ENCODE measurements at places on chromosomes 3 and 15.
A peak's percentile ranks its signal among the peaks of the same experiment; 100 is the strongest.

- DNase-seq: no peak
Observed at GRCh38 chr15:36291501-36291900, 287.9 kb upstream of the CDIN1 start.

GRCh38 chr15:101242160-101242998, 9.5 kb downstream of the CHSY1 start:
- DNase-seq: peak; percentile 84

DNA sequence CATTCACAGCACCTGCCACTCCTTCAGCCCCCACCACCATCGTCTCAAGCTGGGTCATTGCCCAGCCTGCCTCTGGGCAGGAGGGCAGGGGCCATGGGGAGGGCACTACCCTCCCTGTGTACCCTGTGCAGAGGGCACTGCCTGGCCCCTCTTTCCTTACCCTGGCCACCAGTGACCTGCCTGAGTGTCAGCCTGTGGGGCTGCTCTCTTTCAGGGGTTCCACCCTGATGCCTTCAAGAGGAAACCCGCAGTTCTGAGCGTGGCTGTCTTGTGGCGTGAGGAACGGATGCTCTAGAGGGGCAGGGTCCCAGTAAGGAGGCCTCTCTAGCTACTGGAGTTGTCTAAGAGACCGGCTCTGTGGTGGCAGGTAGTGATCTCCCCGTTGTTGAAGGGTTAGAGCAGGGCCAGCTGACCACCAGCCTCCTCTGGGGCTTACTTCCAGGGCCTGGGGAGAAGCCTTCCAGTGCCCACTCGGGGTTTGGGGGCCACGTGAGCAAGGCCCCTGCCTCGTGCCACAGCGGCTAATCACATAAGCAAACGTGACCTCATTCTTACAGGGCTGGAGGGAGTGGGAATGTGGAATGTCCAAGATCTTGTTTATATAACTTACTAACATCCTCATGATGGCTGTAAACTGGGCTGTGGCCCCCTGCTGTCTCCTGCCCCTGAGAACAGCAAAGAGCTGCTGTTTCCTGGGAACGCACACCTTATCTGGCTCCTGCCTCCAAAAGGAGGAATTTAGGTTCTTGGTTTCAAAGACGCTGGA, 31.4 kb upstream of the SEC13 start:
- DNase-seq: no peak

- no peak for DNase-seq
Observed at GRCh38 chr15:51333571-51333970, 4.8 kb downstream of the CYP19A1 start.

DNA sequence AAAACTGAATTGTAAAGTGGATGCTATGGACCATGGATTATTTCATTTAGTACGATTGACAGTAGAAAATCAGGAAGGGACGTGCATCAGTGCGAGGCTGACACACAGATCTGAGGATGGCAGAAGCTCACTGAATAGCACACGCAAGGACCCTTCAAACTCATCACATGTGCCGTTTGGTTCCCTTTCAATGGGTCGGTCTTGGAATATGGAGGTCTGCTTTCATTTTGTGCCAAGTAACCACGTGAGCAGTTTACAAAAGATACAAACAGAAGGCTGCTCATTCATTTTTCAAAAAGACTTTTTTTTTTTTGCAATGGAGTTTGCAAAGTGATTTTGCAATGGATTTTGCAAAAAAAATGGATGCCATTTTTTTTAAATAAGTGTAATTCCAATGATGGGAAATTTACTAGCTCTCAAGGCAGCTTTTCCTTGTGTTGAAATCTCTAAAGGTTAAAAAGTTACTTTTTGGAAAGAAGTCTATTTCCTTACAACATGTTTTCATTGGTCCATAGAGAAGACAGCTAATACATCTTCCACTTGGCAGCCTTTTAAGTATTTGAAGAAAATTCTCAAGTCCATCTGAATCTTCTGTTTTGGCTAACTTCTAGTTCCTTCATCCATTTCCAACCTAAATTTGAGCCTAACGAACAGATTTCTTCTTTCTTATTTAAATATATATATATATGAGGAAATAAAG, 392.3 kb upstream of the TPRG1 start:
- no peak for DNase-seq

DNA sequence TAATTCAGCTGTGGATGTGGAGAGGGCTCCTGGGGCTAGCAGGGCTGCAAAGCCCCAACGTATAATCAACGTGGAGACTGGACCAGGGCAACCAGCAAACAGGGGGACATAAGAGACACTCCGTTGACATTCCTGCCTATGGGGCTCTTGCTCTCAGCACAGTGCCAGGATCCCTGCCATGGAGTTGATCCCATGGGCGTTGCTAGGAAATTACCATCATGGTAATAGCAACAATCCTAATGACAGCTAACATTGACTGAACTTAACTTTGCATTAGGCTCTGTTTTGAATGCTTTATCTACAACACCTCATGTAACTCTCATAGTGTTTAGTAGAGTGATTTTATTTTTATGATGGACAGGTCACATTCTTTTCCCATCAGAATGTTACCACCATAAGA, 16.9 kb downstream of the GASK1A start:
- no peak for DNase-seq

GRCh38 chr3:133917144-133917543, 21.5 kb upstream of the RAB6B start:
- DNase-seq: no peak

DNA sequence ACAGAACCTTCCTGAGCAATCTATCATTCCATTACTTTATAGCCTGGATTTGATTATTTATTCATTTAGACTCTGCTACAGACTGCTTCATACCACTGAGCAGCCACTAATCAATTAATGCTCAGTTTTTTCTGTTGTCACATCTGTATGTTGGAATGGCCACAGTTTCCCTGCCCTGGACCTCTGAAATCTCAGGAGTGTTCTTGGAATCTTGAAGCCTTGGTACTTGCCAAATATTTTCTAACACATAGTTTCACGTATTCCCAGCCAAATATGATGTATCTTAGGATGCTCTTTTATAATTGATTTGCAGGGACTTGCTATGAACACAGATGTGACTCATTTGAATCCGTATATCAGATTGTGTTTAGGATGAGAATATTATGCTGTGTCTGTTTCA, 225.8 kb downstream of the TAFA4 start:
- DNase-seq: no peak

- no peak for DNase-seq
Observed at GRCh38 chr15:94917068-94917467, 685.7 kb downstream of the MCTP2 start.

- no peak for DNase-seq
Observed at GRCh38 chr3:183442994-183443393, 14.6 kb upstream of the MCF2L2 start.

GRCh38 chr3:24368605-24369004, 126.0 kb downstream of the THRB start:
- DNase-seq: no peak

- DNase-seq: no peak
Observed at GRCh38 chr3:177224414-177224813, 27.1 kb upstream of the TBL1XR1 start.

DNA sequence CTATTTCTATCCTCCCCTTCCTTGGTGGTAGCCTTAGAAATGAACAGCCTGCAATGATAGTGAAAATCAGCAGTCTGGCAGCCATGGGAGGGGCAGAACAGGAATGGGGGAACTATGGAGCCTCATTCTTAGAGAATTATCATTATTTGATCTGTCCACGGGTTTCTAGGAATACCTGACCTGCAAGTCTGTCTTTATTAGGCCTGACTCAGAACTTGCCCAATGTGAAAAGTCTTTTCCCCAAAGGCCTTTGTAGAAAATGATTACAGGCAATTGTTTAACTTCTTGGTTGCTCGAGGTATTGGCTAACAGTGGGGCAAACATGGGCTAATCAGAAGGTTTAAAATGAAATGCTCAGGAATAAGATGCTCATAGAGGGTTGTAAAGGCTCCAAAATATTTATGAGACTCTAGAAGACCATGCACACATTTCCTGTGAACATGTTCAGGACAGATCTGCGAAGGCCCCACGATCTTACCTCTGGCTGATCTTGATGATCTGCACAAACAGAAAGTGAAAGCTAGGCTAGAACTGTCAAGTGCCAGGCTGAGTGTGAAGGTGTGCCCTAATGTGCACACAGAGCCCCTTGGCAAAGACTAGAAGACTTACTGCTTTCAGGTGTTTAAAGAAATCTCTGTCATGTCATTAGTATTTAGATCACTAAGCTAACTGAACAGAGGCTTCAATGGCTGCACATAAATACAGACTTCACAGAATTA, 39.6 kb upstream of the LAMP3 start:
- peak; percentile 46 for DNase-seq

- no peak for DNase-seq
Observed at GRCh38 chr3:27649277-27649676, 72.8 kb downstream of the EOMES start.

DNA sequence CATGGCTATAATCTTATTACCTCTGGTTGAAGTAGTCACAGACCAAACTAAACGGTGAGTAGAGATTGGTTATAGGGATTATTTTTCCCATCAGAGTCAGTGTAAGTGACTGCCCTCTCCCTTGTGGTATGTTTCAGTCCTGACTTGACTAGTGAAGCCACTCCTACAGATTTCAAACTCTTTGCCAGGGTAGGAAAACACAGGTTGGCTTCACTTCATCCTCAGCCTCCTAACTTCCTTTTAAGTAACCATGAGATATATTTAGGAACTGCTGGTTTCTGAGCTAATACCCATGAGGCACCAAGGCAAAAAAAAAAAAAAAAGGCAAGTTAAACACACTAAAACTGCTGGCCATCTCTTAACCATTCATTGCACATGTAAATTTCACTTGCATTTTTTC, 349.2 kb upstream of the MCTP2 start:
- no peak for DNase-seq

GRCh38 chr3:22960105-22960984, 242.8 kb upstream of the UBE2E2 start:
- no peak for DNase-seq

DNA sequence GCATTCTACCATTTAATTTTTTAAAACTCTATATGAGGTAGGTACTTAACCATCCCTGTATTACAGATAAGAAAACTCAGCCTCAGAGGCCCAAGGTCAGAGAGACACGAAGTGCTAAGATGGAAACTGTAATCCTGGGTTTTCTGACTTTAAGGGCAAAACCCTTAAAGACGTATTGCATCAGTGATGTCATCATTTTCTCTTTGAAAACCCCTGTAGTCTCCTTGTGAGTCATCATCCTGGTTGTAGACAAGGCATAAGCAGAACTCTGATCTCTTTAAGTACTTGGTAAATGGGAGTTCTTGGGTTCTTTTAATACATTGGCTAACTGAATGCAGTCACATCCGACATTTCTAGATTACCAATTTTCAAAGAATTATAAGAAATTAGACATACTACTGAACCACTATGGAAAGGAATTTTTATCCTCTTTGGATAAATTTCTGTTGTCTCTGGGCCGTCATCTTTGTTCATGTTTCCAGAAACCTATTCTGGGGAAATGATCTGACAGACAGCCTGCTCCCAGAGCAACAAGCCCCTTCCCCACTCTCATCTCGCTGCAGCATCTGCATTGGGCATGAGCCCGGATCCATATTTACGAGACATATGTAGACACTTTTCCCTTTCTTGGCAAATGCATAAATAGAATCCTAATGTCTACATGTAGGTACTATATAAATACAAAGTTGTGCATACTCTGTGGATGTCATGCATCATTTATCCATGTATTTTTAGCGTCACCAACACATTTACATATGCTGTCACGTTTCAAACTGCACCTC, 48.7 kb upstream of the MDFIC2 start:
- no peak for DNase-seq

DNA sequence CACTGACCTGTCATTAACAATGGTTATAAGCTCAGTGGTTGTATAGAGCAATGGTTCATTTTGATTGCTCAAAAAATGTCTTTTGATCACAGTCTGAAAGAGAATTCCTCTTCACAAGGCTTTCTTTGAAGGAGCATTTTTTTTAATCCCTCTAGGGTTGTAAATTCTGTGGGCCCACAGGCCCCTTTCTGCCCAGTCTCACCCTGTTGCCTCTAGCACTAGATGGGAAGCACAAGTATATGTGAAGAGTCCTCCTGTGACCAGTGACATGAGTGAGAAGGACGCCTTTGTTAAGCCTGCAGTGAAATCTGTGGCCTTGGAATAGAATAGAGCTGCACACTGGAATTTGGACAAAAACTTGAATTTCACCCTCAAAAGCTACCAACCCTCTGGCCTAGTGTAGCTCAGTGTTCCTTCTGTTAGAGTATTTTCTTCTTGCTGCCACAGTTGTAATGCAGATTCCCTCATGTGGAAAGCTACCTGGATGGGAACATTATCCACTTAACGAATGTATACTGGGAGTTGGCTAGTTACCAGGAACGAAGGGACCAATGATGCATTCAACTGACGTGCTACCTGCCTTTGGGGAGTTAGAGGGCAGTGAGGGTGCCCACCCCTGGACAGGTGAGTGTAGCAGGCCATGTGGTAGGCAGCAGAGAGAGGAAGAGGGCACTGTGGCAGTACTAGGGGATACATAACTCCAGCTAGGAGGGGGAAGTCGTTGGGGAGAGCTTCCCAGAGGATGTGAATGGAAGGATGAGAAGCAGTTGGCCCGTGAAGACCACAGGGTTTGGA, 28.3 kb upstream of the RYR3 start:
- no peak for DNase-seq

DNA sequence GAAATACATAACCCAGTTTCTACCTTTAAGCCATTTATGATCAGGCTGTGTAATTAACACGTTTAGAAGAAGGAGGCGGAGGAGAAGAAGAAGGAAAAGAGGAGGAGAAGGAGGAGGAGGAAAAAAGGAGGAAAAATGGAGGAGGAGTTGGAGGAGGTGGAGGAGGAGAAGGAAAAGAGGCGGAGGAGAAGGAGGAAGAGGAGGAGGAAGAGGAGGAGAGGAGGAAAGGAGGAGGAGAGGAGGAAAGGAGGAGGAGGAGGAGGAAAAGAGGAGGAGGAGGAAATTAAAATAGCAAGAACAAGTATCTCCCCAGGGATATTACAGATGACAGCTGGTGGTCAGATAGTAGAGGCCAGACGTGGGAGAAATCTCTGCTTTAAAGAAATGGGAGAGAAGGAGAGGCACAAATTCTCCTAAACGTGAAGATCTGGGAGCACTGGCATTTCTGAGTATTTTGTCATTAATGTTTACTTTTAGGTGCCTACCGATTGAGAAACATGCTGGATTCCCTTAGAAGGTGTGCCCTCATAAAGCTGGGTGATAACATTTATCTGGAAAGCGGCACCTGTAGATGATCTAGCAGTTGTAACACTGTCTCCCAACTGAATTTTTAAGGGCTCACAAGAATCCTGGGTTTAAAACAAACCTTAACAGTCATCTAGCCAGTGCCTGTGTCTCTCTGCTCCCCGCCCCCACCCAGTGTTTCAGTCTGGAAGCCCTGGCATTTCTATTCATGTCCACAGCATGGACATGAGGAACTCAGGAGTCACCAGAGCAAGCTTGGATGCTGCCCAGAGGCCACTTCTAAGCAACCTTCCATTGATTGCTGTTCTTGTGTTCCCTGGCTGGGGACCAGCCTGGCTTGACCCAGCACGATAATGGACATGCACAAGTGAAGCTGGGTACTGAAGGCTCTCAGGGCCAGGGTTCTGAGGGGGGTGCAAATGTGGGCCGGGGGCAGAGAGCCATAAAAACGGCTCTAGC, 75.2 kb downstream of the CHRNA7 start:
- DNase-seq: no peak
